ENCODE measurements at places on chromosomes 12 and 14.

GRCh38 chr12:27460471-27460978, 14.0 kb downstream of the SMCO2 start:
- DNase-seq, result no peak

DNA sequence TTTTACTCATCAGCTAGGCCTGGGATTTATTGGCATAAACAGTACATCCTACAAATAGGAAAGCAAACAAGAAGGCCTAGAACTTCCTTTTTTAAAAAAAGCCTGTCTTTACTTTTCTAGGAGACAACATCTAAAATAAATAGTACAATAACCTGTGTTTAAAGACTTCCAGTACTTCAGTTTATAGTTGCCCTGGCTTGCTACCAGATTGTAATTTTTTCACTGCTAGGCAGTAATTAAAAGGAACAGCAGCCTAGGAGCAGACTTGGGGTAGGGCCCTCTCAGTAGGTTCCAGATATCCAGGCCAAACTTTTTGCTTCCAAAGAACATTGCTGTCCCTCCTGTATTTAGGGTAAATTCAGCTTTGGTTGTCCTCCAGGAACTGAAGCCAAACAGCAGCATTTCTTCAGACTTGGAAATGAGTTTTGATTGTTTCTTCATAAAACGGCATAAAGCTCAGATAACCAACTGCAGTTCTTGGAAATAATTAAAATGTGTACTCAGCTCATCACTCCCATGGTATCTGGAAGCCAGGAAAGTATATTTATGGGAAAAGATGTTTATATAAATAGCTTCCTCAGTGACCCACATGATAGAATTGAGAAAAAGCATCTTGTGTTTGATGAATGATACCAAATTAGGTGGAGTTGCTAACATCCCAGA, 61.7 kb downstream of the PPP1R36 start:
- DNase-seq, result no peak

GRCh38 chr12:55748230-55748993, 5.5 kb downstream of the GDF11 start:
- DNase-seq, result no peak

DNA sequence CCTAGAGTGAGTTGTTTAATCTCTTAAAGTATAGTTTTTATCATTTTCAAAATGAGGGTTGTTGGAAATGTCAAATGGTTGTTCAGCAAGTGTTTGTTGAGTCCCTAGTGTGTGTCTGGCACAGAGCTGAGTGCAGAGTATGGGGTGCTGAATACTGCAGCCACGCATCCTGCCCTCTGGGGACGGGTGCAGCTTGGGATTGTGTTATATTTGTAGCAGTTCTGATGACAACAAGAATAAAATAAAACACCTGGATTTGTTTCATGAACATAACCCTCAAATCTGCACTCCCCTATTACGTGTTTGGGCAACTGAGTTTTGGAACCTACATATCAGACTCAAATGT, 127.9 kb downstream of the CACNA1C start:
- DNase-seq, result no peak

DNA sequence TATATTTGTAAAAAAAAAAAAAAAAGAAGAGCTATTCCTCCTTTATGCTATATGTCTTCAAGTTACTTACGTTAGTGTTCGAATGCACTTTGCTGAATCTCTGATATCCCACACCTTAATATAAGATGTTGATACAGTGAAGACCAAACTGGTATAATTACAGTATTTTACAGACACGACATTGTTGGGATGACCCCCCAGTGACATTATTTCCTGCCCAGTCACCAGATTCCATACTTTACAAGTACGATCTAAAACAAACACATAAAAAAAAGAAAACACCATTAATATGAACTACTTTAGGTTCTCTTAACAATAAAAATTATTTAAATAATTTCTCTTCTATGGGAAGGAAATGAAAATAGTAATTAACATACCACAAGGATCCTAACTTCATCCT, 133.4 kb downstream of the KIF21A start:
- DNase-seq, result no peak

DNA sequence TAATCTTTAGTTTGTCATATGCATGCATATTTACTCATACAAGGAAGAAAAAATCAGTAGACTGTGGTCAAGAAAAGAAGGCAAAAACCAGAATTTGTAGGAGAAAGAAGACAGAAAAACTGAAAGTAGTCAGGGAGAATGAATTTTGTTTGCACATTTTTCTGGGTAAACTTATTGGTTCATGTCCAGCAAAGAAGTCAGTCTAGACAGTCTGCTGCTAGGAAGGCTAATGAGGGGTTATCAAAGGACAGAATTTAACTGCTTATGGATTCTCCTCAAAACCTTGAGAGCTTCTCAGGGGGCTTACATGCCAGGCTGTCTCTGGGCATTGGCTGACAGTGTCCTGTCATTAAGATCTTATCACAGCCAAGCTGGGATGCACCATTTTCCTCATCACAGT, 293.9 kb downstream of the RPAP3 start:
- DNase-seq, result no peak

DNA sequence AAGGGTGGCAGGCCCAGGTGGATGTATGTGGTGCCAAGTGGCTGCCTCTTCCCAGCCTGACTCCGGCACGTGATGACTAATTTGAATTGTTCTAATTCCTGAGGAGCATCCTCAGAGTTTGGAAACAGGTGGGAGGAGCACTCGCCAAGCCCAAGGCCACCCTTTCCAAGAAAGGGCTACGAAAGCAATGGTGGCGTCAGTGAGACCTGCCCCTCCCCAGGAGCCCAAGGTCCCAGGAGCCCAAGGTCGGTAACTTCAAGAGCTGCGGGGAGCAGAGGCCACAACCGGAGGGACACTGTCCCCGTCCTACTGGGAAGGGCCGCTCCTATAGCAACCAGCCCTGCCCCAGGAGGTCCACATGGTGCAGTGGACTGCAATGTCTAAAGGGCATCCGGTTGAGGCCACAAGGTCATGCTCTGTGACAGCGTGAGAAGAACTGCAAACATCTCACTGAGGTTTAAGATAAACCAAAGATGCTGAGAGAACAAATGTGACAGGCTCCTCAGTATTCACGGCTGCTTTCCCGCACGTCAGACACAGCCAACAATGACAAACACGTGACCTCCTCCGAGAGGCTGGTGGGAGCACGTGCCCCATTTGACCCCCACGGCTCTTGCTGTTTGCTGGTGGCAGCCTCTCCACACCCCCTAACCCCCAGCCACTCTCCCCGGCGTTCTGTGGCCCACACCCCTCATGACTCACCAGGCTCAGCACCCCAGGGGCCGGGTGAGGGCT, 79.6 kb downstream of the ITPK1 start:
- DNase-seq, result no peak

DNA sequence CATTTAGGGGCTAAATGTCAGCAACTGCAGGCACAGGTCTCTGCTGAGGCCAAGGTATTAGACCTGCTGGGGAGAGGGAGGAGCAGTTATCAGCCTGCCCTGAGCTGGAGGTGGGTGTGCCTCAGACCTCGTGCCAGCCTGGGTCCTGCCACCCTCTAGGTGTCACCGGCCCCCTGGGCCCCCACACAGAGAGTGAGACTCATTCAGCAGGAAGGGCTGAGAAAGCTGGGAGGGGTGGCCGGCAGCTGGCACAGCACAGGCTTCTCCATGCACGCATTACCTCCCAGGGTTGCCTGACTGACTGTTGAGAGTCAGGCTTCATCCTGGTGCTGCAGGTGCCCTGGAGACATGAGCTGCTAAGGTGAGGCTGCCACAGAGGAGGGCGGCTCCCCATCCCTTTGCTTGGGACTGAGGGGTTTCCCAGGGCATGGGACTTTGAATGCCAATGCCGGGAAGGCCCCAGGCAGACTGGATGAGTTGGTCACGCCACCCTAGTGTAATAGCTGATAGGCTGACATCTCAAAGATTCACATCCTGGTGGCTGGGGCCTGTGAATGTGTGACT, 75.3 kb upstream of the C14orf180 start:
- DNase-seq, result no peak

DNA sequence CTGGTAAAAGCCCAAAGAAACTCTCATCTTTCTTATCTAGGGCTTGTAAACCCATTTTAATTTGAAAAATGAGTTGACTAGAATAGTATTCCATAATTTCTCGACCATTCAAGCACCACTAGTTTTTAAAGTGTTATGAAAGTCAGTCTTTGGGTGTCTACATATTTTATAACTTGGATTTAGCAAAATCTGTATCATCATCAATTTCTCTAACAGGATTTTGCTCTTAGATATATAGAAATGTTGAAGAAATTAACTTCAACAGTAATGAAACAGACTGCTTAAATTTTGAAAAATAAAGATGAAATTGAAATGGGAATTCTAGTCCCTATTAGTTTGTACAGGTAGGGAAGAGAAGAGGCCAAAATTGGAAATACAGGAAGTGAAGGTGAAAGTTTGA, 32.8 kb downstream of the MSRB3 start:
- DNase-seq, result no peak

GRCh38 chr12:5827591-5827990, 117.5 kb downstream of the ANO2 start:
- no peak for DNase-seq

DNA sequence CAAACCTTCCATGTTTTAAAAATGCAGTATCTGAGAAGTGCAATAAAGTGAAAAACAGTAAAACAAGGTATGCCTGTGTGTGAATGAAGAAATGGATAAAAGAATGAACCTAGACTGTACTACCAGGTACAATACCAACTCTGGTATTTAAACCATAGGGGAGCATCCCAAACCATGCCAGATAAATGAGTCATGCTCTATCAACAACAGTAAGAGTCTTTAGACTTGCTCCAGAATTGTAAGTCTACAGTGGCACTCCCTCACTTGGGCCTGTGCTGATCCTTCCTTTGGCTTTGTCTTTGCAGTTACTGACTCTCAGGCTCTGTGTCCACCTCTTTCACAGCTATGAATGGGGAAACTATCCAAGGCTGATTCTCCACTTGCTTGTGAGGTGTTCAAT, 38.1 kb downstream of the BBS10 start:
- DNase-seq, result no peak

GRCh38 chr12:14239350-14239934, 126.0 kb upstream of the ATF7IP start:
- no peak for DNase-seq

- DNase-seq, result no peak
These were observed 33.4 kb upstream of the TXNRD1 start for GRCh38 chr12:104182144-104182543.

DNA sequence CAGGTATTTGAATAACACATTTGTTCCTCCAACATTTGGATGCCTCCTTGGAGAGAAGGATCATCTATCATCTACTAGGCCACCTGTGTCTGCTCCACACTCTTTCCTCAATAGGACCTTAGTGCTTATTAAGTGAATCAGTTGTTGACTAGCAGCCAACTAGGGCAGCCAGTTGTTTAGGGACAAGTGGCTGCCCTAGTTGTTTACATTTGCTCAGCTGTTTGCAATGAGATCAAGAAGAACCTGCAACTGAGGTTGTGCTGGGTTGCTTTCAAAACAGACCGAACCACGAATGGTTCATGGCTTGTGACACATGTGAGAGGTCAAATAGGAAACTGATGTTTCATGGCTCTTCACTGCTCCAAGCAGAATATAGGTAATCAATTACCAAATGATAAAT, 53.8 kb downstream of the TMCC3 start:
- no peak for DNase-seq

- no peak for DNase-seq
These were observed 23.7 kb upstream of the TDRD9 start for GRCh38 chr14:103904493-103905107.

DNA sequence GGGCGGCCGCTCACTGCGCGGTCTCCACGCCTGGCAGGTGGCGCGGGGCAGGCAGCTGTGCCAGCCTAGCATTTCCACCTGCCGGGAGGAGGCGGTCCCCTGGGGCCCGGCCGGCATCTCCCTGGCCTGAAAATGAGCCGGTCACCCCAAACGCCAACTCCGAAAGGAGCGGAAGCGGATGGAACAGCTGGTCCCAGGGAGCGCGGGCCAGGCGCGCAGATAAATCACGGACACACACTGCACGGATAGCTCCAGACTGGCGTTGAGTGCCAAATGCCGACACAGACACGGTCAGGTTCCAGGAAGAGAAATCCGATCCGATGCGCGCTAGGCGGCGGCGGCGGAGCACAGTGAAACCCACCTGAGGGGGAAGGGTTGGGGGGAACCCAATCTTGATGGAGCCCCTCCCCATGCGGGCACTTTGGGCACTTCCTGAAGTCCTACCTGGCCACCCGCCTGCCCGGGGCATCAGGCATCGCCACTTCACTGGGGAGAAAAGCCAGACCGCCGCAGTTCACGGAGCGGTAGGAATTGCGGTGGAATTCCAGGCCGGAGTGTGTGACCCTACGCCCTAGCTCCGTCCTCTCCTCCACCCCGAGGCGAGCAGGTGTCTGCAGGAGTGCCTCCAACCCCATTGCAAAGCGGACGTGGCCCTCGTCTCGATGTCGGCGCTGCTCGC, 624 bp upstream of the PLEKHD1 start:
- no peak for DNase-seq

GRCh38 chr14:94770815-94771157, 873 bp upstream of the GSC start:
- DNase-seq, result no peak

GRCh38 chr14:100735271-100735670, 8.6 kb downstream of the DLK1 start:
- DNase-seq, result no peak

DNA sequence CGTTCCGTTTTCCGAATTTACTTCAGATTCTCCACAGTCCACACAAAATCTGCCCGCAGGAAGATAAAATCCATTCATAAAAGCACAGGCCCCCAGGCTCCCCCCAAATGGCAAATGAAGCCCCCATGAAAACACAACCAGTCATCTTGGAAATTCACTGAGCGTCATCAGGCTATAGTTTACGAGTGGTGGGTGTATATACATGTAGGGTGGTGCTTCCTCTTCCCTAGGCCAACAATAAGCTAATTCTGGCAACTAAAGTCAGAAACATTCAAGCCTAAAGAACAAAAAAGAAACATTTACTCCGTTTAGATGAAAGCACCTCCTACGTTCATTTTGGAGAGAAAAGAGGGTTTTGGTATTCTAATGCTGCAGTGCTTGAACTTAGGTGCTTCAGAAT, 5.8 kb downstream of the GPR68 start:
- no peak for DNase-seq

GRCh38 chr12:99810718-99811593, 163.4 kb downstream of the GARIN6 start:
- DNase-seq, result no peak

DNA sequence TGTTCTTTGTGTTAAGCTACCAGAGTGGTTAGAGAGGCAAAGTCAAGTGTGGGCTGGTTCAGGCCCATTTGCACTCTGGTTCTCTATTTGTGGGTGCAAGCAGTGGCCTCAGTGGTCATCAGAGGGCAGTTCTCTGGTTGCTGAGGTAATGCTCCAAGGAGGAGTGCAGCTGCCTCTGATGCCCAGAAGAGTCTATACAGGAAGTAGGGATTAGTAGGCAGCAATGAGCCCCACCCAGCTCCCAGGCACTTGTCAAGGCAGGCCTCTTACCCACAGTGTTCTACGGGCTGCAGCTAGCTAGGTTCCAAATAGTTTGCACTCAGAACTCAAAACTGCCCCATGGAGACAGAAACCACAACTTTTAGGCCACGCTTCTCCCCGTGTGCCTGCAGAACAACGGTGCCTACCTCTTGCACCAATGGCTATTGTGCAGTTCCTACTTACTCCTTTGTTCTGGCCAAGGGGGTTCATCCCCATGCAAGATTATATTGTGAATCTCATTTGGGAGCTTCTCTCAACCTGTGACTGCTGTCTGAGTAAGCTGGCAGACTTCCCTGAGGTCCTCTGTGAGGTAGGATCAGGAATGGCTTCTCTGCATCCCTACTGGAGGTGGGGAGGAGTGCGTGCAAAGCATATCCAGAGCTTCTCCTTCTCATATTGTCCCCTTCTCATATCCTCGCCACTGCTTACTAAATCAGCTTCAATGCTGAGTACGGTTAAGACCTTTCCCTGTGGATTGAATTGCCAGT, 410.3 kb upstream of the LMO3 start:
- no peak for DNase-seq

Data from activated T-helper 1 cell treated with Interleukin-2 at 50 U/mL for 16 hours (primary cell).